ENCODE measurements at places on chromosomes 4 and X. TPM values are rescaled to one million over a fixed set of nuclear protein-coding genes. Genes with fewer than 3 reads are reported as not detected.

DNA sequence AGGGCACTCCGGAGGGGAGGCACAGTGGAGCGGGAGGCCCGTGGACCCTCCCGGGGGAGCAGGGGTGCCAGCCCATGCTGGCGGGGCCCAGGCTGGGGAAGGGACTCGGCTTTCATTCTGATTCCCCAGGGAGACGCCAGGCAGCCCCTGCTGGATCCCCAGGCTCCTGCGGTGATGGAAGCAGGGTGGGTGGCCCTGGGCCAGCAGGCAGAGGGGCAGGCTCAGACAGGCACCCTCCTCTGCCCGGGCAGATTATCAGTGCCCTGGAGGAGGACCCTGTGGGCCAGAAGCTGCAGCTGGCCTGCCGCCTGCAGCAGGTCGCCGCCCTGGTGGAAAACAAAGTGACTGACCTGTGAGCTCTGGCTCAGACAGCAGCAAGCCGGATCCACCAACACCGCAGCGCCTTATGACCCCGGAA lies 2.1 kb upstream of the SRPK3 start:
- DNase-seq = no peak

GRCh38 chr4:42819863-42820514 lies 72.5 kb upstream of the GRXCR1 start:
- DNase-seq = no peak

- no peak for DNase-seq
Measured at GRCh38 chr4:85748654-85749053, 273.7 kb downstream of the ARHGAP24 start.

DNA sequence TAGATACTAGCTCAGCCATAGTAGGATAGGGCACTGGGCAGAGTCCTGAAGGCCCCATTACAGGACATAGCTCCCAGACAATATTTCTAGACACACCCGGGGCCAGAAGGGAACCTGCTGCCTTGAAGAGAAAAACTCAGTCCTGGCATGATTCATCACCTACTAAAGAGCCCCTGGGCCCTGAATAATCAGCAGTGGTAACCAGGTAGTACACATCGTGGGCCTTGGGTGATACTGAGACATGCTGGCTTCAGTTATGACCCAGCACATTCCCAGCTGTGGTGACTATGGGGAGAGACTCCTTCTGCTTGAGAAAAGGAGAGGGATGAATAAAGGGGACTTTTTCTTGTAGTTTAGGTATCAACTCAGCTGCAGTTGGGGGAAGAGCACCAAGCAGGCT lies 104.3 kb upstream of the STK26 start:
- DNase-seq = no peak

GRCh38 chrX:132791714-132792113 lies 166.7 kb downstream of the HS6ST2 start:
- DNase-seq = no peak

Gene PPEF1
- total RNA-seq = not detected

Gene PAGE2B
- 0.99 TPM for total RNA-seq

Gene CXCL6
- not detected for total RNA-seq

Measured in CD4-positive, alpha-beta T cell (primary cell).